Amniotic stem cell (primary cell): ENCODE measurements at places on chromosomes 2 and 18.

DNA sequence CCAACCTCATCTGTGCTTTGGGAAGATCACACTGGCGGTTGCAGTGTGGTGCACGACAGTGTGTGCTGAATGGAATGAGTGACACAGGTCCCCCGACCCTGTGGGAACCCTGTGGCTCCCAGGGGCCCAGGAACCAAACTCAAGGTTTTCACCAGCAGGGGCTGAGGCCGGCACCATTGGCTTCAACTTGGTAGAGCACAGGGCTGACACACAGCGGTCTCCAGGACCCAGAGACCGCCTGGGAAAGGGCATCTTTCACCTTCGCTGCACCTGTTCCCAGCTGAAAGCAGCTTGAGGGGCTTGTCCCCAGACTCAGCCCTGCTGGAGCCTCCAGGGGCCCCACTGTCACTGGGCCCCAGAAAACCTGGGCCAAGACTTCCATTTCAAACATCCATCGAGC lies 59.0 kb upstream of the ODC1 start:
- DNase-seq: no peak

GRCh38 chr18:10349561-10349960 lies 104.9 kb upstream of the APCDD1 start:
- no peak for DNase-seq

DNA sequence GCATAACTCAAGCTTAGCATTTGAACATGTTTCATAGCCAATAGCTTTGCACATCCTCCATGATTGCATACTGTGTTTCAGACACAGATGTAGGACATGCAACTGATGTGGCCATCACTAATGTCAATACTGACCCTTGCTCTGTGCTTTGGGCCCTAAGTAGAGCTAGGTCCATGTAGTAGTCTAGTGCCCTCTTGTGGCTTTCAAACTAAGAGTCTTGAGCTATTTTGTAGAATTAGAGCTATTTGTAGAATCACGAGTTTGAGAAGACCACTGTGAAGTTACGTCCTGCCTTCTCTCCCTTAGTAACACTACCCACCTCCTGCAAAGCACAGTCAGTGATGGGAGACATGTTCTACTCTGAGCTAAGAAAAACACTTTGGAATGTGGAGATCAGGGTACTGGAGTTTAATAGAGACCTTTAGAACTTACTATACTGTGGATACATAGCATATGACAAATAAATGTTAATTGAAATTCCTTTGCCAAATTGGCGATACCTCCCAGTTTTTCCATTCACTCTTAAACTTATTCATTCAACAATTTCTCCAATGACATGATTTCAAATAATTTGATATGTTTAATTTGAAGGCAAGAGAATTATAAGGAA lies 306.5 kb upstream of the TNP1 start:
- DNase-seq: peak; percentile 33

DNA sequence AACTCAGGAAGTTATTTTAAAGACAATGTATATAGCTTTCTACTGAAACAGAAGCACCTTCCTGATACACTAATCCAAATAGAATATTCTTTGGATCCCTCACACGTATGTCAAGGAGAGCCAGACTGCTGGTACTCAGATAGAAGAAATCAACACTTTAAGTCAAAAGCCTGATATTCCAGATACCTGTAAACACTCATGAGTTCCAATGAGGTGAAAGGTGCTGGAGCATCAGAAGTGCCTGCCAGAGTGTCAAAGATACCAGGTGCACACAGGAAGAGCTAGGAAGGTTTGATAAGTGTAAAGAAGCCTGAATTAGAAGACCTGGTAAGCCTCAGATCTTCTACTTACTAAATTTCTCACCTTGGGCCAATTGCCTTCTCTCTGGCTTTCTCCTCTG lies 226.3 kb upstream of the SP5 start:
- no peak for DNase-seq

GRCh38 chr2:43092520-43093179 lies 133.8 kb downstream of the ZFP36L2 start:
- DNase-seq: no peak

DNA sequence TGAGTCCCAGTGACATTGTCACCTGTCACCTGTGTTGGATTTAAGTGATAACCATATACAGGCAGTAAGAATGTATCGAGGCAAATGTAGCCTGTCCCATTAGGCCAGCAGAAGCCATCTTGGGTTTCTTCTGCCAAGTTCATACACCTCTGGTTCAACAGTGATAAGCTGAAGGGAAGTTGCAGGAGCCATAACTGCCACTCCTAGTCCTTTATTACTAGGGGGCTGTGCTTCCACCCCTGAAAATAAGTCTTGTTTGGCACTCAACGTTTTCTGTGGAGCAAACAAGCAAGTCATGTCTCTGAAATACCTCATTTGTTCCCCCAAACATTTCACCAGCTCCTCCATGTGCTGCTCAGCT lies 58.1 kb upstream of the ALPP start:
- no peak for DNase-seq

GRCh38 chr2:37180006-37180639 lies 8.3 kb downstream of the SULT6B1 start:
- DNase-seq: no peak

- DNase-seq: no peak
Measured at GRCh38 chr2:201883606-201884369, 77.5 kb downstream of the CDK15 start.

GRCh38 chr18:39958876-39959275 lies 1996.2 kb upstream of the PIK3C3 start:
- DNase-seq: no peak

DNA sequence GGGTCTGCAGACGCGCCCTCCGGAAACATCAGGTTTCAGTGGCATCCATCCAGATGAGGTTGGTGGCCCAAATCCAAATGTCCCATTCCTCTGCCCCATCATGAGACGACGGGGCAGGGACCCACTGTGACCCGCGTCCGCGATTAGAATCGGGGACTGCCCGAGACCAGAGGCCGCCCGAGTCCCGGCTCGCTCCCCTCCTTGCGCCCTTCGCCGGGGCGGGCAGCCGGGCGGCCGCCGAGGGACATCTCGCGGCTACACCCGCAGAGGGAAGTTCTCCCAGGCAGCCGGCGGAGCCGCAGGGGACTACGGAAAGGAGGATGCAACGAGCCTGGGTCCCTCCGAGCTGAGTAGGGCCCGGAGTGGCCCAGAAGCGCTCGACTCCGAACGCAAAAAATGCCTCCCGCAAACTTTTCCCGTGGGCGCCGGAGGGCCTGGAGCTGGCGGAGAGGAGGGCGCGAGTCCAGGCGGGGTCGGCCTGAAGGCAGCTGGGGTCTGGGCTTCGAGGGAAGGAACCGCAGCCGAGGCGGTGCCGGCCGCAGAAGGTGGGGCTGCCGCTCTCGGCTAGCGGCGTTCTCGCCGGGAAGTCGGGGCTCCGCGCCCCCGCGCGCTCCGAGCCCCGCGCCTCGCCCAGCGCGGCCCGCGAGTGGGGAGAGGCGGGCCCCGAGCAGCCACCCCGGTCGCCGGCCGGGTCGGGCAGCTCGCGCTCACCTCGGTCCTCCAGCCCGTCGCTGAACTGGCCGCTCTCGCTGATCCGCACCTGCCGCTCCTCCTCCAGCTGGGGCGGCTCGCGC lies 580 bp downstream of the TMEM163 start:
- no peak for DNase-seq

DNA sequence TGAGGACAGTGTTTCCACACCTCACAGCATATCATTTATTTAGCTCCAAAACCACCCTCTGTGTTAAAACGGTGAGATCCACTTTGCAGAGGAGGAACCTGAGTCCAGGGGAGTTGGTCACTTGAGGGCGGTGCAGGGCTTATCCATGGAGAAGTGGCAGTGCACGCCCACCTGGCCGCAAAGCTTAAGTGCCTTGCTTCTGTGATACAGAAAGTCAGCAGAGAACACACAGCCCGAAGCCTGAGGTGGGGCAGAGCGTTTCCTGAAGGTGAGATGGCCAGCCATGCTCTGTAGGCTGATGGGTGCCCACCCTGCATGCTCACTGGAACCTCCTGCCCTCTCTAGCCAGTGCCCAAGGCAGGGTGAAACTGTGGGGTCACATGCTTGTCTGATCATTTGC lies 87.3 kb downstream of the SH3RF3 start:
- DNase-seq: no peak

DNA sequence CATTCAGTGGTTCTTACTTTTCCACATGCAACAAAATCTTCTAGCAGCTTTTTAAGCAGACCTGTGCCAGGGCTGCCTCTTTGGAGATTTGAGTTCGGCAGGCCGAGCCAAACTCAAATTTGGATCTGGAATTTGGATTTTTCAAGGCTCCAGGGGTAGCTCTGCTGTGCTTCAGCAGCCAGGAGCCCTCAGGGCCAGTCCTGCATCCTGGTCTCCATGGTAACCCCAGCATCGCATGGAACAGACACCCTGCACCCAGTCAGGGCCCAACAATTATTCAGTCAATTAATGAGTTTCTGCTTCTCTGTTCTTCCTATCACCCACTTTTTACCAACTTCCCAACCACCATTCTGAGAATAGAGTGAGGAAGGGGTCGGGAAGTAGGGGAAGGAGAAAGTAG lies 30.0 kb downstream of the EN1 start:
- no peak for DNase-seq

GRCh38 chr2:187369471-187369870 lies 78.6 kb downstream of the CALCRL start:
- DNase-seq: no peak

DNA sequence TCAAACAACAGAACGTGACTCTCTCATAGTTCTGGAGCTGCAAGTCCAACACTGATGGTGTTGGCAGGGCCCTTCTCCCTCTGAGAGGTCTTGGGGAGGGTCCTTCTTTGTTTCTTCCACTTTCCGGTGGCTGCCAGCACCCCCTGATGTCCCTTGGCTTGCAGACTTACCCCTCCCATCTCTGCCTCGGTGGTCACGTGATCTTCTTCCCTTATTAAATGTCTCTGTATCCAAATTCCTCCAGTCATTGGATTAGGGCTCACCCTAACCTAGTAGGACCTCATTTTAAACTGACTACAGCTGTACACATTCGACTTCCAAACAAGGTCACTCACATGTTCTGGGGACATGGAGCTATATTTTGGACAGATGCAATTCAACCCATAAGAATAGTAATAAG lies 780.6 kb upstream of the SALL3 start:
- no peak for DNase-seq

GRCh38 chr2:121662656-121663055 lies 13.4 kb upstream of the CLASP1 start:
- DNase-seq: no peak

DNA sequence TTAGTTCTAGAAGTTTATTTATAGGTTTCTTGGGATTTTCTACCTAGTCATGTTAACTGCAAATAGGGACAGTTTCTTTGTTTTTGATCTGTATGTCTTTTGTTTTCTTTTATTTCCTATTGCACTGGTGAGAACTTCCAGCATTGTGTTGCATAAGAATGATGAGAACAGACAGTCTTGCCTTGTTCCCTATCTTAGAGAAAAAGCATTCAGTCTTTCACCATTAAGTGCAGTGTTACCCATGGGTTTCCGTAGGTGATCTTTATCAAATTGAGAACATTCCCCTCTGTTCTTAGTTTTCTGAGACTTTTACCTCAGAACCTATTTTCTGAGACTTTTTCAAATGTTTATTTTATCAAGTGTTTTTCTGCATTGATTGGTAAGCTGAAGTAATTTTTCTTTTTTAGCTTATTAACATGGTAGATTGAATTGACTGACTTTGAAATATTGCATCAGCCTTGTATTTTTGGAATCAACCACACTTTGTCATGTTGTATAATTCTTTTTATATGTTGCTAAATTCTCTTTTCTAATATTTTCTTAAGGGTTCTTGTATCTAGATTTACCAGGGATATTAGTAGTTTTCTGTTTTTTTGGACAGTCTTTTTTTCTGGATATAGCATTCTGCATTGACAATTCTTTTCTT lies 17.2 kb downstream of the MFSD6 start:
- DNase-seq: no peak

GRCh38 chr18:58827428-58827827 lies 37.2 kb upstream of the ZNF532 start:
- no peak for DNase-seq

GRCh38 chr2:163213661-163214081 lies 375.1 kb upstream of the KCNH7 start:
- no peak for DNase-seq

DNA sequence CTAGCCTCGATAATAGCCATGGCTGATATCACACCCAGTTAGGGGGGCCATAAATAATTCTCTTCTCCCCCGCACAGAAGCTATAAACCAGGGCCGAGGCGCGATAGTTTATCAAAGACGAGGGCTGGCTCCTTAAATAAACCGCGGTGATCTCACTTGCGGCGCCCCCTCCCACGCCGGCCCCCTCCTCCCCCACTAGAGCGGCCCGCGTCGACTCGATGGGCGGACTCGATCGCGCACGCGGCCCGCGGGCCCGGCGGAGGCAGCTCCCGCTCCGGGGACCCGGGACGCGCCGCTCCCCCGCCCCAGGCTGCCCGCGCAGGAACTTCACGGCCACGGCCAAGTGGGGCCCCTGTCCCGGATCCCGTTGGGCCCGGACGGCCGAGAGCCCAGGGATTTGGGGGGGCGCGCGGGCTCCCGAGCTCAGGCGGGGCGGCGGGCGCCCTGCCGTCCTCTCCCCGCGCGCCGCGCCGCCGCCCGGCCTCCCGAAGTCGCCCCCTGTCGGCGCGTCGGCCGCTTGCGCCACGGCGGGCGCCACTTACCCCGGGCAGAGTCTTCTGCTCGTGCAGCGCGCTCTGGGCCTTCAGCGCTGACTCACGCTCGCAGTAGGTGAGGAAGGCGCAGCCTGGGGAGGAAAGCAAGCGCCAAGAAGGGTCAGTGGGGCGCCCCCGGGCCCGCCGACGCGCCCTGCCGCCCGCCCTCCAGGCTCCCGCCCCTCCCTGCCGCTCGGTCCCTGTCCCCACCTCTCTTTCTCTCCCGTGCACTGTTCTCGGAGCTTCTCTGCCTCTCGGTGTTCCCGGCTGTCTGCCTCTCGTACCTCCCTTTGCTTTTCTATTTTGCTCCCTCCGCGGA lies 80.4 kb downstream of the CELF4 start:
- no peak for DNase-seq

DNA sequence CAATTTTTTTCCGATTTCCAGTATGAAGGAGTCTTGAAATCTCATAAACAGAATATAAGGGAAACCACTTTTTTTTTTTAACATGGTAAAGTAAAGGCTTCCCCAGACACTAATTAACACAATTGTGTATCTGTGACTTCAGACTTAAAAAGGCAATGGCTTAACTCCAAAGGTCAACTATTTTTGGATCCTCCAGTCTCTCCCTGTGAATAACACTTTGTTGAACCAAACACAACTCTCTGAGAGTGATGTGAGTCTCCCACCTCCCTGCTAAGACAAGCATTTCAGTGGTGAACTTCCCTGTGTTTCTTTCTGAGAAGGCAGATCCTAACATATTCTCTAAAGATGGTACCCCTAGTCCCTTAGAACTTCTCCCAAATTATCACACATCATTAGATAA lies 219.6 kb upstream of the RBBP8 start:
- DNase-seq: no peak
